ENCODE measurements at places on chromosomes 5 and 9.

GRCh38 chr5:122126756-122127321 lies 2.5 kb upstream of the ZNF474 start:
- no peak for DNase-seq

- no peak for DNase-seq
These were observed 588 bp upstream of the ZBED3 start for GRCh38 chr5:77087484-77088261.

DNA sequence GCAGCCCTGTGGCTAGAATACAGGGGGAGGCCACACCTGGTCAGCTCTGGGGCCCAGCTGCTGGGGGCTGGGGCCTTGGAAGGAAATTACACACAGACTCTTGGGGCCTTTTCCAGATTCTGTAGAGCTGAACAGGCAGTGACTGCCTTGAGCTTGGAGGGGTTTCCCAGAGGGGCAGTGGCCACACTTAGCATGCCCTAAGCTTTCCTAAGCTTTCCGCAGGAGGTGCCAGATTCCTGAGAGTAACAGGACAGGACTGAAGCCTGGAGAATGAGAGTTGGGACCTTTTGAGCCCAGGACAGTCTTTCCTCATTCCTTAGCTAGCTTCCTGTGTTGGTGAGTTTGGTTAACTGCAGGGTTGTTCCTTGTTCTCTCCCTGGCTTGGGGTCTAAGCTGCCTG lies 1.4 kb downstream of the TBC1D13 start:
- no peak for DNase-seq

GRCh38 chr5:180297587-180298282 lies 5.9 kb upstream of the MAPK9 start:
- DNase-seq = no peak

GRCh38 chr5:84344788-84345187 lies 39.9 kb downstream of the EDIL3 start:
- no peak for DNase-seq

- DNase-seq = no peak
These were observed 72.6 kb downstream of the FGF1 start for GRCh38 chr5:142613271-142613671.

DNA sequence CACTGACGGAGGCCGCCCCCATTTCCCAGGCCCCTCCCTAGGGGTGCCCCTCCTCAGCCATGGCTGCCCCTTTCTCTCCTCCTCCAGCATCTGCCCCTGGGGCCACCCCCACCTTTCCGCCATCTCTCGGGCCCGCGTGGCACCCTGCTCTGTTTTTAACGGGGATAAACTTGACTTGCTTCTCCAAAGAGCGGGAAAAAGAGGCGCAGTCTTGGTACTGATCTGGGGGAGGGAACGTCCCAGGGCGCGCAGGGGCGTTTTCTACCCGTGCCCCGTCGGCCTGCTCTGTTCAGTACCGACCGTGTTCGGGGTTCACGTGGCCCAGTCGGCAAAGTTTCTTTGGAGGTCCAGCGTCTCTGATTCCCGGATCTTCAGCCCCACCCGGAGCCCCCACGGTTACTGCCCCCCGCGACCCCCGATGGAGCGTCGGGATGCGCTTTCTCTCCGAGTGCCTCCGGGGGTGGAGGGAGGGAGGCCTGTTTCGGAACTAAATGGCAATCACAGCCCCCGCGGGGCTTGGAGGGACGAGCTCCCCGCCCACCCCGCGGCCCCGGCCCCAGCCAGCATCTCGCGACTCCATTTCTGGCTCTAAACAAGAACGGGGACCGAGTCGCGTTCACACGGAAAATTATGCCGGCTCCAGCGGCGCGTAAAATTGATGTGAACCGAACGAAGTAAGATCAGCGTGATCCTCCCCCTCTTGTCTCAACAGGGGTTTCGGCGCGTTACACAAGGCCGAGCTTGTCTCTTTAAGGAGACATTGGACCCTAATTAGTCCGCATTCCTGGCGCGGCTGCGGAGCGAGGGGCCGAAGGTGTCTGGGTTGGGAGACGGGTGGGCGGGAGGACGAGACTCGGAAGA lies 1.1 kb upstream of the TLE4 start:
- no peak for DNase-seq

GRCh38 chr5:127042593-127042992 lies 12.2 kb upstream of the MARCHF3 start:
- DNase-seq = no peak

DNA sequence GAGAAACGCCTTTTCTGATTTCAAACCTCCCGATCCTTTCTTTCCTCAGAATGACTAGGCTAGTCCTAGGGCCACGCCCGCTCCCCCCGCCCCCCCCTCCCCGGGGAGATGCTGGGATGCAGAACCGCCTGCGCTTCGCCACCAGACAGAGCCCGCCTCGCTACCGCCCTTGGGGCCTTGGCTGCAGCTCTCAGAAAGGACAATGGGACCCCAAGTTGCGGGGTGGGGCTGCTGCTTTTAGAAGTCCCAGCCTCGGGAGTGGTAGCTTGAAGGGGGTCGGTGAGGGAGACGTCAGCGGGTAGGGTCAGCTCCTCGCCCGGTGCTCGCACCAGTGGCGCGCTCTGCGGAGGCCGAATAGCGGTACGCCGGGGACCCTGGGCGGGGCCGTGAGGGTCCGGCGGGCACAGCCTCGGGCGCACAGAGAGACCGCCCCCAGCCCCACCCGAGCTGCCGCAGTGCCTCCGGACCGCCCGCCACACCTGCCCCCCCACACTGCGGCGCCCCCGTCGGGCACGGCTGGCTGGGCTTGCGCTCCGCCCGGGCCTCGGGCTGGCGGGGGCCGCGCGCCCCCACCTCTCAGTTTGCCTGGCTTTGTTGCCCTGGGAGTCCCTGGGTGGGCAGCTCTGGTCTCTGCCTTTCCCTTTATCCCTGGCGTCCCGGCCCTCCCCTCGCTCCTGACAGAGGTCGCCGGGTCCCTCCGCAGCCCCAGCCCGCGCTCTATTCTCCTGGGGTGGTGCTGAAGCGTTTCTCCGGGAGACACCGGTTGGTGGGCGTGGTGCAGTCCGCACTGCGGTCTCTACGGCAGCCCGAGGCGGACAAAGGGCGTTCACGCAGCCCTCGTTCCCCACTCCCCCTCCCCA lies 1.2 kb downstream of the MAP1B start:
- no peak for DNase-seq

GRCh38 chr5:172426086-172426485 lies 28.2 kb downstream of the SH3PXD2B start:
- no peak for DNase-seq

DNA sequence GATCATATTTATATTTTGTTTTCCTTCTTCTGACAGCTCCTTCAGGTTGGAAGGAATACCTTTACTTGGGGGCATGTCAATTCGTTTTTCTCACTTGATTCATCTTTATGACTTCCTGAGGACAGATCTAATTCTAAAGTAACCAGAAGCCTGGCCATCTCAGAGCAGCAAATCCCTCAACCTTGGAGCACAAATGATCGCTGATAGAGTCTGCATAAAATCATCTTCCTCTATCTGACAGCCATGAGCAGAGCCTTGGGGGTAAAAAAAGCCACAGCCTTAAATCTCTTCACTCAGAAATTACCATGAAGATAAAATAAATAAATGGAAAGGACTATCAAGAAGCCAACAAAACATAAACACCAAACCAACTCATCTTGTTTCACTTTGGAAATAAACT lies 325.8 kb downstream of the PRR16 start:
- DNase-seq = no peak

GRCh38 chr5:112276991-112277390 lies 142.1 kb downstream of the EPB41L4A start:
- DNase-seq = no peak

DNA sequence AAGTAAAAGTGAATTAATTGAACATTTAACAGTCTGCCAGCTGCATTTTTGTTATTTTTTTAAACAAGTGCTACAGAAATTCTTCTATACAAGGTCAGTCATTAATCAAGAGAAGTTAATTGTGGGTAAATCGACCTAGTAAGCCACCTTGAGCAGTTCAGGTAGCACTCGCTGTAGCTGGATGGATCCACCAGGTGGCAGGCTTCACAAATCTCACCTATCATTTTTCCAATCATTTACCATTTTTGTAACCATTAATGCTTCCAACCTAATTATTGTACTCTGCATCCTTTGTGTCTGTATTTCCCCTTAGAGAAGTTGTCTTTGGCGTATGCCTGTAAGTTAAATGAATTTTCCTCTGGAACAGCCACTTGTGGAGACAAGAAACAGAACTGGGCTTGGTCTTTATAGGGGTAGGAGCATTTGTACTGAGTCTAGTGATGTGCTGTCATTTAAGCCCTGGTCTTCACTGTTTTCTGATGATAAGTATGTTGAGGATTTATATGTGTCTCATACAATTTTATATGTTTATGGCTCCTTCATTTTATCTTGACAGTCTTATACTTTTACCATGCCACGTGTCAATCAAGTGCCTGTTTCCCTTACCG lies 39.5 kb downstream of the CD180 start:
- peak; percentile 8 for DNase-seq

GRCh38 chr9:5698810-5699556 lies 70.1 kb downstream of the RIC1 start:
- DNase-seq = no peak

DNA sequence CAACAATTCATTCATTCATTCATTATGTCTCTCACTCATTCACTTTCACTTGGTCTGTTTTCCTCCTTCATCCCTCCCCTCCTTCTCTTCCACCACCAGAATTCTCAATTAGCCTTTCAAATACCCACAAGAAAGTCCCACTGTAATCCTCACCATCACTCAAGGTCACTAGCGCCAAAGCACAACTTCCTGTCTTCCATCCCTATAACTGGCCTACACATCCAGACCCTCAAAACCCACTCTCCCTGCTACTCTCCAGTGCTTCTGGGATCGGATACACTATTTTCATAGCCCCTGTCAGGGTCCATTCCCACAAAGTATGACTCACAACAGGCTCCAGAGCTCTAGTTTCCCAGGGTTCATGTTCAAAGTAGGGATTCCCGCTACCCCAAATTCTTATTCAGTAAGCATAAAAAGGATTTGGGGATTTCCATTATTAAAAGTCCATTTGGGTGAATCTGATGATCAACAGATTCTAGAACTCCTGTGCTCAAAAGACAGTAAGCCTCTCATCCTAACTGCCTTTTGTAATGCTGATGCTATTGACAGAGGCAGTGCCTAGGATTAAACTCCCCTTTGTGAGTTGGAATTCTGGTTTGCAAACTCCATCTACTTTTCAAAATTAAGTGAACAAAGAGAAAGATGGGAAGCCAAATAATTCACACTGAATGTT lies 250.9 kb downstream of the SEMA5A start:
- no peak for DNase-seq

DNA sequence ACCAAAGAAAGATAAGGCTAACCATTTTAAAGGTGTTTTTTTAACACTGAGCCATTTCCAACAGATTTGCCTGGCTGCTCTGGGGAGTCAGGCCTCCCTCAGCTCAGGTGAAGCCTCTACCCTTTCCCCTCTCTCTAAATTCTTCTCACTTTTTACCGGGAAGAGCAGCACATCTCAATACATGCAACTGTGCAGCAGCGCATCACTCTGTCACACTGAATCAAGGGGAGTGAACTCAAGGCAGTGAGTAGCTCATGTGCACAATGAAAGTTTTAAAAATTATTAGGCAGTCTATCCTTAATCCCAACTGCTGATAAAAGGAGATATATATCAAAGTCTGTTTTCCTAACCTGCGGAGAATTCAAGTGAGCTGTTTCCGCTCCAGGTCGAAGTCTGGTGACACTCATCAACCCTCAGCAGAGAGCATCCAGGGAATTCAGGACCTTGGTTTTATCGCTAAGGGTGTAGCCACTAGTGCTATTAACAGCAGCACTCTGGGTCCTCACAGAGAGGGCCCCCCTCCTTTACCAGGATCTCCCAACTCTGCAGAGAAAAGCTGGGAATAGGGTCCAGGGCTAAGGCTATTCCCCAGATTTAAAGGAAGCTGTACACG lies 1.0 kb downstream of the CEMIP2 start:
- no peak for DNase-seq

GRCh38 chr5:160496784-160497183 lies 75.1 kb downstream of the PTTG1 start:
- no peak for DNase-seq

- DNase-seq = no peak
These were observed 186.7 kb downstream of the PDZD2 start for GRCh38 chr5:31825518-31826068.

DNA sequence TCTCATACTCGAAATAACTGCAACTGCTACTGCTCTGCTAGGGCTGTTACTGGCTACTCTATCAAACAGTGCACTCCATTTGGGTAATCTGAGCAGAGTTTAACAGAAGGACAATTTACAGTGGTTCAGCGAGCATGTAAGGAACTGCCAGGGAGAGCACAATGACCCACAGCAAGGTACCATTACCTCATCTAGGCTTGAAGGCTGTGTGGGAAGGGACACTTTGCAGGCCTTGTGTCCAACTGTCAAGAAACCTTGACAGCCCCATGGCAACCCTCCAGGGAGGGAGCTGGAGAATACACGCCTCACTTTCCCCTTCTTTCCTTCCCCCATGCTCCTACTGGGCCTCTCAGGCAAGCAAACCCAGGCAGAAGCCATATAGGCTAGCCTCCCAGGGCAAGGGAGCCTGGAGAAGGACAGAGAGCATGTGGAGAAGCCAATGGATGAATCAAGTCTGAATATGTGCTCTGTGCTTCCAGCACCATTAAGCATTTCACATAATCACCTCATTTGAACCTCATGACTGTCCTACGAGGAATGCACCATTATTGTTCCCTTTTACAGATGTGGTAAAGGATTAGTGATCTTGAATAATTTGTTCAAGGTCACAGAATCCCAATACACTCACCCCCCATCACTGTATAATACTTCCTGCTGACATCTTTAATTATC lies 49.9 kb upstream of the JAK2 start:
- DNase-seq = no peak

DNA sequence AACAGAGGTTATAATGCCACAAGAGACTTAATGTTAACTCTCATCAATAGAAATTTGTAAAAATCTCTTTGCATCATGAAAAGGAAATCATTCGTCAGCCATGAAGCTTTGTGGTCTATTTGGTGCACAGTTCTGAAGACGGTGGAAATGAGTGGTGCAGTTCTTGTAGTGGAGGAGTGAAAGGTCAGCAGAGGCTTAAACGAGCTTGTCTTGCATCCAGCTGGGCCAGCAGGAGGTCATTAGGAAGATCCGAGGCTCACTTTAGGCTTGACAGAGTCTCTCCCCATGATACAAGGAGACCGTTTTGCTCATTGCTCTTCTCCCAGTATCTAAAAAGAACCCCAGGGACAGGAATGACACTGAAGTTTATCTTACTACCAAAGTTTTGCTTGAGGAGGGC lies 440.8 kb downstream of the BNC2 start:
- DNase-seq = no peak

DNA sequence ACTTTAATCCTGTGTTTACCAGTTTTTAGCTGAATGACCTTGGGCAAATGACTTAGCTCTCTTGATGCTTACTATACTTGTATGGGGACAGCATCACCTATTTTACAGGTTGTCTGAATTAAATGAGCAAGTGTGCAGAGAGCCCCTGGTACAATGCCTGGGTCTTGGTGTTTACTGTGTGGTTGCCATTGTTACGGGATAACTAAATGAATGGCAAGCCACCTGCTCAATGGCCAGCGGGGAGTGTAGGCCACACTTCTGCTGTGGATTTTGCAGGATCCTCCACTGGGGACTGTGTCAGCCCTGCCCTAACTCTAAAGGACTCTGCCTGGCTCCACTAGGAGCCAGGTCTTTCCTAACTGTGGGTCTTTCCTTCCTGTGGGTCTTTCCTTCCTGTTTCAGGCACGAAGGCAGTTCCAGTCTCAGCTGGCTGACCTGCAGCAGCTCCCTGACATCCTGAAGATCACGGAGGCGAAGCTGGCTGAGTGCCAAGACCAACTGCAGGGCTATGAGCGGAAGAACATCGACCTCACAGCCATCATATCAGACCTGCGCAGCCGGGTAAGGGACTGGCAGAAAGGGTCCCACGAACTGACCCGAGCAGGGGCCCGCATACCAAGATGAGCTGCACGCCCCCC lies 10.3 kb upstream of the GLE1 start:
- DNase-seq = no peak
